ENCODE measurements at places on chromosomes 3 and 15.

DNA sequence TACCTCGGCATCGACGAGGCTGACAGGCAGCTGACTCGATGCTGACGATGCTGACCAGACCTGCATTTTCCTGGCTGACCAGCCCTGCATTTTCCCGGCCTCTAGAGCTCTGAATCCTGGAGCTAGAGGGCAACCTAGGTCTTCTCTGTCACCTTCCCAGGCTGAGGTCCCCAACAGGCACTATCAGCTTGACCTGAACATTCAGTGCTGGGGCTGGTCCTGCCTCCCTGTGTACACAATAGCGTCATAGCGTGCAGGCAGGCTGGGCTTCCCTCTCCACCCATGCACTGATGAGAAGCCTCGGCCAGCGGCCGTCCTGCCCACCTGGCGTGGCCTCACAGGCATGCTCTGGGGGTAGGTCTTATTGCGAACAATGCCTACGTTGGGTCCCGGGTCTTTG lies 62.3 kb upstream of the SNRPA1 start:
- no peak for DNase-seq

DNA sequence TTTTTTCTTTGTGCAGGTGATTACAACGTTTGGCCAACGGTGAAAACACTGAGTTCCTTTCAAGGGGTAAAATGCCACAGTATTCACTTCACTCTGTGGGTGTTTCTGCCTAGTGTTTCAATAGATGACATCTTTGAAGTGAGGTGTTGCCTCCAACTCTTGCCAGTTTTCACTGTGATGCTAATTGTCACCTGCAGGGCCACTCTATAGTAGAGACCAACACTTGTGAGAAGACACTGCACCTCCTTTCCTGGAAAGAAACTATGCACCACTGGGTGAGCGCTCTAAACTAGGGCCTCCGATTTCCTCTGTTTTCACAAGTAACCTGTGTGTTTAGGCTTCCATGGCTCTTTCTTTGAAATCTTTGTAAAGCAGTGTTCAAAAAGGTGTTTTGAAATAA lies 98.3 kb downstream of the THRB start:
- no peak for DNase-seq

DNA sequence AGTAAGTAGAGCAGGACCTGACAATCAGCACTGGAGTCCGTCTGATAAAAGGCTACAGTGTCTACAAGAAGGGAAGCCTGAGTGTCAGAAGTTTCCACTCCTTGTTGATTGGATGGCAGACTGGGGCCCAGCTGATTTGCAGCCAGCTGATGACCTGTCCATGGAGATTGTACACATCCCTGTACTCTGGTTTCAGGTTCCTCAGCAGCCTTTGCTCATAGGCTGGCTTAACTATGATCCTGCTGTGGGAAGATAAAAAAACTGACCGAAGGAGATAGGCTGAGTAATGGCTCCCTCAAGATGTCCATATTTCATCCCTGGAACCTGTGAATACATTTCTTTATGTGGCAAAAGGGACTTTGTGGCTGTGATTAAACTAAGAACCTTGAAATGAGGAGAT lies 11.7 kb upstream of the LACTB start:
- DNase-seq: no peak

GRCh38 chr3:195739561-195740111 lies 18.9 kb downstream of the MUC20 start:
- no peak for DNase-seq

DNA sequence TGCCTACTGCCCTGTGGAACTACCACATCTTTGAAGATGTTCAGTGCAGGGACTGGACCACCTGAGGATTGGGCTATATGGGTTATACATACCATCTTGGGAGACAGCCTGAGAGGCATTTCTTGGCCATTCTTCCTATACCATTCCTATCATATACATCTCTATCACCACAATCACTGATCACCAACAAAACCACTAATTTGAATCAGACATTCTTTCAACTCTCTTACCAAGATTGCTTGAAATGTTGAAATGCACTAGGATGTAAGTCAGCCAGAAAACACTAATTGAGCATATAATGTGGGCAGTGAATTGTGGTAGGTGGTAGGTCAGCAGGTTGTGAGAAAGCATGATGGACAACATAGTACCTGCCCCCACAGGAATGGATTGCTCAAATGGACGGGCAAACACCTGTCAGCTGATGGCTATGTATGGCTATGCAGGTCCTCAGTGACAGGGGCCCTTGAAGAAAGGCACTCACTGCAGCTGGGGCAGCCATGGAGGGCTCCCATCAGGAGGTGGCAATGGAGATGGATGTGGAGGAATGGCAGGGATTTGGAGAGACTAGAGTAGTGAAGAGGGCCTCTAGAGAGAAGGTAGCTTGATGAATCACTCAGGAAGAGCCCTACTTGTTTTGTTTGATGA lies 49.1 kb downstream of the AMOTL2 start:
- no peak for DNase-seq

DNA sequence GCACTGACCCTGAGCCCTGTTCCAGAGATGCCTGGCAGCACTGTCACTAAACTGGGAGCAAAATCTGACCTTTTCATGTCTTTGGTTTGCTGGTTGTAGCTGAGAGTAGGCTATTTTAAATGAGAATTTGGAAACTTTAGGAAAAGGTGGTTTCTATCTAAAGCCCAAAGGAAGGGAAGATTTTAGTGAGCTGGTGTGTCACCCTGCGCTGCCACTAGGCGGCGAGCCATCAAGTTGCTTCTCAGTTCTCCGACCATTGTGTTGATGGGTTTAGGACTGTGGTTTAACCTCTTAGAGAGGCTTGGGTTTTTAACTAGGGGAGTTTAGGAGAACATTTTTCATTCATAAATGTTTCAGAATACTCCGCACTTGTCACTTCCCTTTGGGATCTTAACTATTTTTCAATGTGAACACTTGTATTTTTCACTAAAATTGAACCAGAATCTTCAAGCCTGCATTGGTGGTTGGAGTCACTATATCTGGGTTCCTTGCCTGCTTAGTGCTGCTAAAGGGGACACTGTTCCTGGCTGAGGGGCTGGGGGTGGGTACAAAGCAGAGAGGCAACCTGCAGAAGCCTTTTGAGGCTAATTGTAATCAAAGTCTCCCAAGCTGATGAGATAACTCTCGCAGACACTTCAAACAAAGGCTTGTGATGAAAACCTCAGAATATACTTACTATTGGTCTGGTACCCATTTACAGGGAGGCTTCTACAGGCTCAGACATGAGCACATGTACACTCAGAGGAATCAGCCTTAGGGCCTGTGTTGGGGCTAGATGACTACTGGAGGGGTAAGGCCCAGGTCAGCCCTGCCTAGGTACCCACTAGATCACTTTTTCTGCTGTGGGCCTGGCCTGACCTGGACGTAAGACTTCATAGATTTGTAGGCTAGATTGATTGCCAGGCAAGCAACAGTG lies 16.8 kb downstream of the EXOSC7 start:
- DNase-seq: no peak
